ENCODE measurements at places on chromosomes 16 and 17.

DNA sequence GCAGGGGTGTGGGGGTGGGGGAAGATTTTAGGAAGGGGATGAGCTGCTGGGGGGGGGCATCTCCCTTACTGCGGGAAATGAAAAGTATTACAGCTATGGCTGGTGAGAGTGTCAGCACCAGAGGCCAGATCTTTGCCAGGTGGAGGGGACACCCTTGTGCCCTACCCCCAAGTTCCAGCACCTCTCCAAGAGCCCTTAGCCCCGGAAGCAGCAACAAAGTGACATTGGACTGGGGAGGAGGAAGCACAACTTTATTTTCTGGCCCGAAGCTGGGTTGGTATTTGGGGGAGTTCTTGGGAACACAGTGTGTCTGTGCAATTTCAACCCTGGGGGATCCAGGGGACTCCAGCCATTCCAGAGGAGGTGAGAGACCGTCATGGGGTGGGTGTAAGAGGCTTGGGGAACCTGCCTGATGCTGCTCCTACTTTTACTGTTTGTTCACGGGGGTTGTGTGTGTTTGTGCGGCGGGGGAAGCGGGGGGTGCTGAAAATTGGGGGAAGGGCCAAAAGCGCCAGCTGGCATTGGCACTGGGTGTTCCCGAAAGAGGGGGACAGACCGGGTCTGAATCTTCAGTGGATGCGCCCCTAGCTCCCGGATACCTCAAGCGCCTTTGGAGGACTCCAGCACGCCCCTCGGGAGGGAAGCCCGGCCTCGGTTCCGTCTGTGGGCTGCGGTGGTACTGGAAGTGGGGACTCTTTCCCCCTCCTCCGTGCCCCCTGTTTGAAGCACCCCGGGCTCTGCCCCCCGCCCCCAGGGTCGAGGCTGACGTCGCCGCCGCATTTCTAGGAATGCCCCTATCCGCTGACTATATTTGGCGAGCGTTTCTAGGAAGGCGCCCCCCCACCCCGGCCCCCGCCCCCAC lies 230.3 kb downstream of the MRTFB start:
- DNase-seq = peak; percentile 18

DNA sequence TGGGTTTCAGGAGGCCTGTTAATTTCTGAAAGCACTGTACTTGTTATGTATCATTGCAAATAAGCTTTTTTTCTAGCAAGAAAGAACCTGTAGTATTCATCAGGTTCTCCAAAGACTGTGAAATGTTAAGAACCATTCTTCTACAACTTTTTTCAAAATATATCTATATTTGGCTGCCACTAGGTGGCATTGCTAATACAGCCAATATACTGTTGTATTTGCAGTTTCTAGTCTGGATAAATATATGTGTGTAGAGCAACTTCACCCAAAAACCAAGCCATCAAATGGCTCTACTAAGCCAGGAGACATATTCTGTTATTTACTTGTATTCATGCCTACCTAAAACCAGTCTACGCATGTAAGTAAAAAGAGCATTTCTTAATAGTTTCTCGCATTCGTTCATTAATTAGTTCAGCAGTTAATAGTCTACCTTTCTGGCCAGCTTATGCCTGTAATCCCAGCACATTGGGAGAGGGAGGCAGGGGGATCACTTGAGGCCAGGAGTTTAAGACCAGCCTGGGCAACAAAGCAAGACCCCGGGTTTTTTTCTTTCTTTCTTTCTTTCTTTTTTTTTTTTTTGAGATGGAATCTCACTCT lies 39.5 kb downstream of the VMP1 start:
- DNase-seq = peak; percentile 41

DNA sequence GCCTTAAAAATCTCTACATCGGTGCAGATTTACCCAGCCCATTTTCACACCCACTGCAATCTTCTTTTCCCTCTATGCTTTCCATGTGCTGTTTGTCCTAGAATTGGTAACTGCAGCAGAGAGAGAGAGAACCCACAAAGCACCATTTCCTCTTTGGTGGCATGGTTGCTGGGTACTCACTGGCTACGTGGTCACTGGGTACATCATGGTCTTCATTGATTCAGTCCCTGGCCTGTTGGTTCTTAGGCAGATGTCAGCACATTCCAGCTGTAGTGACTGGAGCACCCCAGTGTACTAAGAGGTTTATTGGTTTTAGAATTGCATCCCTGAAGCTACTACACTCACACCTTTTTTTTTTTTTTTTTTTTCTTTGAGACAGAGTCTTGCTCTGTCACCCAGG lies 156.1 kb upstream of the CACNG5 start:
- no peak for DNase-seq

- no peak for DNase-seq
Measured at GRCh38 chr16:20957153-20957552, 56.6 kb downstream of the LYRM1 start.

DNA sequence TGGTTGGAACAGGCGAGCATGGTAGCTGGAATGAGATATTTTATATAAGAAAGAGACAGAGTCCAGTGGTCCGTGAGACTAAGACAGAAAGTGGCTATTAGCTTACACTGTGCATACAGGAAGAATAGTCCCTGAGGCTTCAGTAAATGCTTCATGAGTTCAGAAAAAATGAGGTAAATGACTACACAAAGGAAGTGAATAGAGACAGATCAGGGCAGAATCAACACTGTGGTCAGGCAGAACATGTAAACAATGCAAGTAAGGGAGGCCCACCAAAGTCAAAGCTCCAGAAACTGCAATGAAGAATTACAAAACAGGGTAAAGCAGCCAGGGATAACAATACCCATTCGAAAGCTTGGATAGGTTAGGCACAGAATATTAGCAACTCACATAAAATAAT lies 4.8 kb downstream of the ABCA10 start:
- no peak for DNase-seq

GRCh38 chr17:67854378-67854777 lies 29.1 kb downstream of the BPTF start:
- DNase-seq = no peak

- no peak for DNase-seq
Measured at GRCh38 chr16:21590796-21591195, 8.6 kb upstream of the METTL9 start.

- no peak for DNase-seq
Measured at GRCh38 chr16:29745121-29745852, 503 bp downstream of the C16orf54 start.

GRCh38 chr16:89156740-89157645 lies 14.6 kb upstream of the CDH15 start:
- no peak for DNase-seq

- peak; percentile 12 for DNase-seq
Measured at GRCh38 chr16:26453215-26453614, 613.5 kb upstream of the C16orf82 start.

GRCh38 chr17:1977583-1978395 lies 47.3 kb downstream of the RTN4RL1 start:
- DNase-seq = no peak
